Tibial nerve (tissue), 4 donors: ENCODE measurements at places on chromosomes 4 and X.

GRCh38 chr4:112156112-112156511, 10.9 kb downstream of the FAM241A start:
- no peaks in the 10 kb centered on the region for H3K4me1 ChIP-seq
- no peaks in the 10 kb centered on the region for H3K27me3 ChIP-seq
- no peak overlapping the region for H3K27ac ChIP-seq
- H3K36me3 ChIP-seq, result no peaks in the 10 kb centered on the region
- DNase-seq, result no peak

GRCh38 chr4:172660251-172660650, 508.4 kb upstream of the GALNT7 start:
- no peak overlapping the region for H3K4me3 ChIP-seq
- DNase-seq, result no peak
- H3K36me3 ChIP-seq, result no peaks in the 10 kb centered on the region
- no peaks in the 10 kb centered on the region for H3K4me1 ChIP-seq
- no peak overlapping the region for H3K27ac ChIP-seq

DNA sequence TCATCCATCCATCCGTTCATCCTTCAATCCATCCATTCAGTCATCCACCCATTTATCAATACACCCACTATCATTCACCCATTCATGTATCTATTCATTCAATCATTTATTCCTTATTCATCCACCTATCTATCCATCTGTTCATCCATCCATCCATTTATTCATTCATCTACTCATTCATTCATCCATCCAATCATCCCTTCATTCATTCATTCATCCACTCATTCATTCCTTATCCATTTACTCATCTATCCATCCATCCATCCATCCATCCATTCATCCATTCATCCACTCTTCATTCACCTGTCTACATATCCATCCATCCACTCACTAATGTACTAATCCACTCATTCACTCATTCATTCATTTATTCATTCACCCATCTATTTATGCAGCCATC, 9.5 kb downstream of the P2RY8 start:
- no peak for DNase-seq
- no peak overlapping the region for H3K27ac ChIP-seq
- H3K4me3 ChIP-seq, result no peak overlapping the region
- H3K36me3 ChIP-seq, result no peaks in the 10 kb centered on the region
- H3K27me3 ChIP-seq, result no peaks in the 10 kb centered on the region

DNA sequence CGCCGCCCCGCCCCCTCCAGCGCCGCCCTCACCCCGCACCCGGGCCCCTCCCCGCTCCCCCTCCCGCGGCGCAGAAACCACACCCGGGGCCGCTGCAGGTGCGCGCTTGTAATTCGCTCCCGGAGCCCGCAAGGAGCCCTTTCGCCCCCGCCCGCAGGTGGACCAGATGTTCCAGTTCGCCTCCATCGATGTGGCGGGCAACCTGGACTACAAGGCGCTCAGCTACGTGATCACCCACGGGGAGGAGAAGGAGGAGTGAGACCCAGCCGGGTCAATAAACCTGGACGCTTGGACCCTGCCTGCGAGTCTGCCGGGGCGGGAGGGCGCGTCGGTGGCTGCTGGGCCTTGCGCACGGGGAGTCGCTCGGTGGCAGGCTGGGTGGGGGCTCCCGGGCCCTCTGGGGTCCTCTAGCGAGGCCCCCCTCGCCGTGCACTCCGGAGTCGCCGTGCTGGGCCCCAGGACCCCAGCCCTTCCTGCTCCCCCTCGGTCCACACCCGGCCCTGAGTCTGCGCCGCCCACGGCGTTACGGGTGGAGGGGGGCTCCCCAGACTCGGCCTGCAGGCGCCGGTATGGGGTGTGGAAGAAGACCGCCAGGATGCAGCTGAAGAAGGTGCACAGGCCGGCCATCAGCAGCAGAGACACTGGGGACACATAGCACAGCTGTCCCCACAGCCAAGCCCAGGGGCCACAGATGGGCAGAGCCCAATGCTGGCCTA, 7.1 kb downstream of the SLC49A3 start:
- no peak for DNase-seq
- H3K4me1 ChIP-seq, result peaks cover 39% of the 10 kb centered on the region
- no peaks in the 10 kb centered on the region for H3K36me3 ChIP-seq

DNA sequence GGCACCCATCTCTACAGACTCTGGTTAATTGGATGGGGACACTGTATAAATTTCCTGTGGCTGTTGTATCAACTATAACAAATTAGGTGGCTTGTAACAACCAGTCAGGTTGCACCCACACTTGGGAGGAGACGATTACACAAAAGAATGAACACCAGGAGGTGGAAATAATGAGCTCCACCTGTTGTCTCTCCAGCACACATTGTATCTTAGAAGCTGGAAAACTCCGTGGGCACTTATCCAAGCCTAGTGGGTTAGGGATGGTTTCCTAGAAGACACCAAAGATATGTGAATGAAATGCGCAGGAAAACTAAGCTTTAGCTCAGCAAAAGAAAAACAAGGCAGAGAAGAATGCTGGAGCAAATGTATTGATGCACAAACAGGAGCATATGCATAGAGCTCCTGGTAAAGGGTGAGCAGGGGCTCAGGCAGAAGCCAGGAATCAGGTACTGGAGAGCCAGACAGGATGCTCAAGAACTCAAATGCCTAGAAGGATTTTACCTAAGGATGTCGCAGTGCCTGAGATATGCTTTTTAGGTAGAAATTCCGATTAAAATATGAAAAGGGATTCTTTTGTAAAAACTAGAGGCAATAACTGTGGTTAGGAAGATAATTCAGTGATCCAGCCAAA, 111.7 kb downstream of the GALNTL6 start:
- H3K4me1 ChIP-seq, result no peaks in the 10 kb centered on the region
- H3K27ac ChIP-seq, result no peak overlapping the region
- H3K36me3 ChIP-seq, result no peaks in the 10 kb centered on the region
- no peak for DNase-seq

GRCh38 chrX:104697294-104697693, 131.3 kb downstream of the IL1RAPL2 start:
- H3K27me3 ChIP-seq, result no peaks in the 10 kb centered on the region
- no peaks in the 10 kb centered on the region for H3K36me3 ChIP-seq
- H3K4me1 ChIP-seq, result no peaks in the 10 kb centered on the region

DNA sequence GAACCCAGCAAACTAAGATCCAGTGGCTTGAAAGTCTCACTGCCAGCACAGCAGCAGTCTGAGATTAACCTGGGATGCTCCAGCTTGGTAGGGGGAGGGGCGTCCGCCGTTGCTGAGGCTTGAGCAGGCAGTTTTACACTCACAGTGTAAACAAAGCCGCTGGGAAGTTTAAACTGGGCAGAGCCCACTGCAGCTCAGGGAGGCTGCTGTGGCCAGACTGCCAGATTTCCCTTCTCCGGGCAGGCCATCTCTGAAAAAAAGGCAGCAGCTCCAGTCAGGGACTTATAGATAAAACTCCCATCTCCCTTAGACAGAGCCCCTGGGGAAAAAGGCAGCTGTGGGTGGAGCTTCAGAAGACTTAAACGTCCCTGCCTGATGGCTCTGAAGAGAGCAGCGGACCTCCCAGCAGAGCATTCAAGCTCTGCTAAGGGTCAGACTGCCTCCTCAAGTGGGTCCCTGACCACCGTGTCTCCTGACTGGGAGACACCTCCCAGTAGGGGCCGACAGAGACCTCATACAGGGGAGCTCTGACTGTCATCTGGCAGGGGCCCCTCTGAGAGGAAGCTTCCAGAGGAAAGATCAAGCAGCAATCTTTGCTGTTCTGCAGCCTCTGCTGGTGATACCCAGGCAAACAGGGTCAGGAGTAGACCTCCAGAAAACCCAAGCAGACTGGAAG, 45.1 kb upstream of the CDX4 start:
- H3K4me1 ChIP-seq, result no peaks in the 10 kb centered on the region
- no peak for DNase-seq
- no peak overlapping the region for H3K4me3 ChIP-seq
- H3K36me3 ChIP-seq, result no peaks in the 10 kb centered on the region

- no peak overlapping the region for H3K27ac ChIP-seq
- no peaks in the 10 kb centered on the region for H3K36me3 ChIP-seq
- no peak overlapping the region for H3K4me3 ChIP-seq
- no peak for DNase-seq
These were observed 78.5 kb upstream of the DDIT4L start for GRCh38 chr4:100268789-100269188.

DNA sequence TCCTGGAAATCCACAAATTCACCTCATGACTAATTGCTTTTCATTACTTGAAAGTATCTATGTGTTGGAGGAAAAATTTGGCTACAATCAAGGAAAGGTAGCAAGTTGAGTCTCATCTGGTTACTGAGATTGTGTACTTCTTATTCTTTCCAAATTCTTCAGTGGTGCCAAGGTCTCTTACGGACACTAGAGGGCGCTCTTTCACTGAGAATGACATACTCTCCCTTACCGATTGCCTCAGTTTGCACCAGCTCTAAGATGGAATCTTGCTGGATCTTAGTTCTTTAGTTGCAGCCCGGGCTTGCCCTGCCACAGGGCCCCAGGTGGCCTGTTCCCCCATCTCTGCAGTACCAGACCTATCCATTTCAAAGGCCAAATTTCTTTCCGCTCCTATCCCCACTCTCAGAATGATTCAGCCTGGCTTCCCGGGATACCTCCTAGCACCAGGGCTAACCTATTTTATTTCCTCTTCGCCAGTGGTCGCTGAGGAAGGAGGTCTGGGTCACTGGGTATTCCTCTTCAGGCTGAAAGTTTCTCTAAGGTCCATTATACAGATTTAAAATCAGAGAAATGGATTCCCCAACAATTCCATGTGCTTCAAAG, 24.6 kb upstream of the GPR50 start:
- no peaks in the 10 kb centered on the region for H3K27me3 ChIP-seq
- no peak overlapping the region for H3K27ac ChIP-seq
- no peaks in the 10 kb centered on the region for H3K36me3 ChIP-seq

DNA sequence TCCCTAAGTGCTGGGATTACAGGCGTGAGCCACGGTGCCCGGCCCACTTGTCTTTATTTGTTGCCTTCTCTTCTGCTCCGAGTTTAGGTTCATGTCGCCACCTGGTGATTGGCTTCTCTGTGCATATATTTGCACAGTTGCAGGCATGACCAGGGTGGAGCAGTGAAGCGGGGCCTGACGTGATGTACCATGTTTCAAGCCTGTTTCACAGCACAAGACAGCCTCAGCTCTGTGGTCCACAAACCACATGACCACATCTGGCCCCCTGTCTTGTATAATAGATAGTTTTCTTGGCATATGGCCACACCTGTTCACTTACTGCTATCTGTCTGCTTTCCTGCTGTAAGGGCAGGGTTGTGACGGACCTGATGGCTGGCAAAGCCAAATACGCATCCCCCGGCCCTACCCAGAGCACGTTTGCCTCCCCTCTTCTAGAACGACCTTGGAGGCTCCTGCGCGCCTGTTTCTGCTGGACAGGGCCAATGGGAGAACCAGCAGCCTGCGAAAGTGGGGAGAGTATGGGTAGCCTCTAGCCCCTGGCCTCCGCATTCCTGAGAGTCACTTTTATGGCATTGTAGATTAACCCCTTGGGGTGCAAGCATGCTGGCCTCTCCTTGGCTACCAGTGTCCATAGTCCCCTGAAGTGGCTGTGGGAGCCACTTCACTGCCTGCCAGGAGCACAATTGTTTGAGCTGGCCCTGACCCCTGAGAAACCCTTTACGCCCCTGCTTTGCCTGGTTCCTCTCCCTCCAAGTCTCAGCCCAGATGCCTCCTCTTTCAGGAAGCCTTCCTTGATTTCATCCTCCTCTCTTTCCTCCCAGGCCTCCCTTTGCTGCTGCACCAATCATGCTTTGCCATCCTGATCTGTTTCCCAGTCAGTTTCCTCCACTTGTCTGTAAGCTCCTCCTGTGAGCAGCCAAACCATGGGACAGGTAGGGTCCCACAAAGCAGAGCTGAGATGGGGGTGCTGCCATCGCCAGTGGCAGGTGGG, 6.0 kb upstream of the SH3TC1 start:
- H3K36me3 ChIP-seq, result no peaks in the 10 kb centered on the region
- H3K4me3 ChIP-seq, result no peak overlapping the region
- no peak overlapping the region for H3K27ac ChIP-seq
